ENCODE measurements at places on chromosomes 12 and 14.

GRCh38 chr14:101705733-101706508 is 55.6 kb upstream of the PPP2R5C start:
- DNase-seq: peak; percentile 6

GRCh38 chr12:93918900-93919299 is 229.5 kb upstream of the PLXNC1 start:
- no peak for DNase-seq

GRCh38 chr12:115094163-115094816 is 410.3 kb upstream of the TBX3 start:
- DNase-seq: no peak

DNA sequence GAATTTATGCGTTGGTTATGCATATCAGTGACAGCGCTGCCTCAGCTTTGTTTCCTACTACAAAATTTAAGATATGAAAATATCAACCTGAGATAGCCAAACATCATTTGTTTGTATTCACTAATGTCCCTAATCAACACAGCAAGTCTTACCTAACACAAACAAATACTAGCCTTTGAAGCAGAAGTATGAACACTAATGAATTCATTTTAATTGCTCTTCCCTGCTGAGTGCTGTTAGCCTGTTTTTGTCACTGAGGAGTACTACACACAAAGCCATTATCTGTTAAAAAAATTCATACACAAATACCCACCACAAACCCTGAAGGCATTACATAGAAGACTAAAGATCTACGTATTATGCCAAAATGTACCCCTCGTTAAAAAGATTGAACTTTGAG is 150.8 kb downstream of the HELB start:
- DNase-seq: no peak

GRCh38 chr14:45491914-45492313 is 238.9 kb upstream of the MIS18BP1 start:
- DNase-seq: no peak

DNA sequence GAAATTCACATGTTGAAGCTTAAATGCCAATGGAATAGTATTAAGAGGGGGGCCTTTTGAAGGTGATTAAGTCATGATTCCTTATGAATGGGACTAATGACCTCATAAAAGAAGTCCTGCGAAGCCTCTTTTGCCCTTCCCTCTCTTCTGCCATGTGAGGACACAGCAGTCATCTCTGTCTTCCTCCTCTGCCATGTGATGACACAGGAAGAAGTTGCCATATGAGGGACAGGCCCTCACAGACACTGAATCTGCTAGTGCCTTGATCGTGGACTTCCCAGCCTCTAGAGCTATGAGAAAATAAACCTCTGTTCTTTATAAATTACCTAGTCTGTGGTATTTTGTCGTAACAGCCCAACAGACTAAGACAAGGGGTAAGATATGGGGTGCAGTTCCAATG is 100.7 kb downstream of the VCPKMT start:
- no peak for DNase-seq

DNA sequence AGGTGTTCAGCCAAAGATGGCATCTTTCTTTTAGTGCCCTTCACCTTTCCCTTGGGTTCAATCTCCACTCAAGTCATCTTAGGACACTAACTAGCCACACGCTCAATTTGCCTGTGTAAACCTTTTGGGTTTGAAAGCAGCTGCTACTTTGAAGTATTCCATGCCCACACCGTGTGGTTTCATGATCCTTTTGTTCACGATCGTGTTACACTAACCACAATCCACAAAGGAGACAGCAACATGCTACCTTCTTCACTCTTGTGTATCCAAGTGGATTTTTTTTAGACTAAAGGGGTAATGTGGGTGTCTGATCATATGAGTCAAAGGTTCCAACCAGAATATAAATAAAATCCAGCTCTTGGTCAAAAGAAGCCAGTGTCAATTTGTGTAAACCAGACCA is 122.7 kb upstream of the FAR2 start:
- no peak for DNase-seq

GRCh38 chr14:87169362-87169761 is 823.6 kb downstream of the GALC start:
- no peak for DNase-seq

All from globus pallidus (tissue), 1 donor.